Activated CD4-positive, alpha-beta T cell treated with anti-CD3 and anti-CD28 coated beads for 1 hour (primary cell): ENCODE measurements at places on chromosomes 1 and 21.

GRCh38 chr21:26846036-26846931 lies 1.1 kb upstream of the ADAMTS1 start:
- DNase-seq = no peak

DNA sequence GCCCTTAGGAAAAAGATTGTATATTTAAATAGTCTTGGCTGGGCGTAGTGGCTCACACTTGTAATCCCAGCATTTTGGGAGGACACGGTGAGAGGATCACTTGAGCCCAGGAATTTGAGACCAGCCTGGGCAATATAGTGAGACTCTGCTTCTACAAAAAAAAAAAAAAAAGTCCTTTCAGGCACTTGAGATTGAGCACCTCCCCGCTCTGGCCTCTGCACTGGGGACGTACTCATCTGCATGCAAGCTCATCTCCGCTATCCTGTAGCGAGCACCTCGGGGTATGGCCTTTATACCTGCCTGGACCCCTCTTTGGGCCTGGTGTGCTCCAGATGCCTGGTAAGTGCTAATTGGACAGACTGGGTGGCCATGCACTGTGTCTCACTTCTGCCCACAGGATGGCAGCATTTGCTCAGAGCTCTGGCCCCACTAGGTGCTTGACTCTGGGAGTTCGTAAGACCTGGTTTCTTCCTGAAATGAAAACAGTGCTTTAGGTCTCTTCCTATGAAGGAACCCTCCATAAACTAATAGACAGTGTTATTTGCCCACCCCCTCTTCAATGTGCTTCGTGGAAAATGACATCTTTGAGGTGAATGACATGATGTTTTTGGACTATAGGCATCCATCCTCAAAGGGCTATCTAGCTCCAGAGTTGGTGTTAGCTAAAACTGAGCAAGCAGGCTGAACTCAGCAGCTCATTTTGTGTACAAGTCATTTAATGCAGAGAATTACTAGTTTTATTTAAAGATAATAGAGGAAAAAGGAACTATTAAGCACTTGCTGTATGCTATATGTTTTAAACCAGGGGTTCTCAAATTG lies 61.7 kb upstream of the ADAR start:
- peak; percentile 67 for DNase-seq

DNA sequence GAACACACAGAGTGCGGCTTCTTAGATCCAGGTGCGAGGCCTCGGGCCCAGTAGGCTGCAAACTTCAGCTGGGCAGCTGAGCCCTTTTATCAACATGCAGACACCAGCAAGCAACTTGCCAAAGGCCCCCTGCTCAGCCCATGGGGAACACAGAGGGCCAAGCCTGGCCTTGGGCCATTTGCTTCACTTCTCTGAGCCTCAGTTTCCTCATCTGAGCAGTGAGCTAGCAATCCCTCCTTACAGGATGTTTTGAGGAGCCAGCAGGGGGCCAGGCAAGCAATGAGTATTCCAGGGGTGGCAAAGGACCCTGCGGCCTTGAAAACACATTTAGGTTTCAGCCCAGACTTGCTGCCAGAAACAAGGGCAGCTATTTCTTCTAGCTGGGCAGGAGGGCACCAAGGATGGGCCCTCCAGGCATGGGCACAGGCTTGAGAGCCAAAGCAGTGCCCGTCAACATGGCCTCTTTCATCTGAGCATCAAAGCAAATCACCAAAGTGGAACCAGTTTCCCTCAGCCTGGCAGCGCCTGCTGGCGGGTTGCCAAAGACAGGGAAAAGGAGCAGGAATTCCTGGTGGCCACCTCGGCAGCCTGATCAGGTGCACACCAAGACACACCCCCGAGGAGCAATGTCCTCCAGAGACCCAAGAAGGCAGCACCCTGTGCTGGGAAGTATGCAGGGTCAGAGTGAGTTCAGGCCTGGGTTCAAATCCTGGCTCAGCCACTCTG lies 1.4 kb downstream of the MATN1 start:
- DNase-seq = no peak

DNA sequence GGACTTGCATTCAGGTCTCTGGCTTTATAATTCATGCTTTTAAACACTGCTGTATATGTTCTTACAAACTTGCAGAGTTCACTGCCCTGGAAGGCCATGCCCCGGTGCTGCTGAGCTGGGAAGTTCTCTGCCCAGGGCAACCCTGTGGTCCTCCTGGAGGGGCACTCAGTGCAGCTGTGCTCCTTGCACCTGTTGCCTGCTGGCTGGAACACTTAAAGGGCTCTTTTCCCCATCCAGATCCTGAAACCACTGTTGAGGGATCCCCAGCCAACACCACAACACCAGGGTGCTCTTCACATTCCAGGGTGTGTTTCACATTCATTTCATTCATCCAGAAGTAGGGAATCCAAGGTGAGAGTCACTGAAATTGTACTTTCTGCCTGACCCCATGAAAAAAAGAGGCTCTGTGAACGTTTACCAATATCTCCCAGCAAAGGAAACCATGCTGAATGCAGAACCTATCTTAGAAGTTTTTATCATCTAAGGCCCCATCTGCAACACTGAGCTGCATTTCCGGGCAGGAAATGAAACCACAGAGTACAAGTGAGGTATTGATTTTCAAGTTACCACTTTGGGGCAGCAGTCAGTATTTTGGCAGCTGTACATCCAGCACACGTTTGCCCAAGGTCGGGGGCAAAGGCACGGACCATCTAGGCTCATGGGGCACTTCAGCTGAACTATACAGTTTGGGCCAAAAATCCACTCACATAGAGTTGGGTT lies 16.4 kb upstream of the KIAA0040 start:
- peak; percentile 24 for DNase-seq

GRCh38 chr1:31663622-31664452 lies 19.2 kb upstream of the PEF1 start:
- DNase-seq = peak; percentile 48
